IMR-90 (cell line): ENCODE measurements at places on chromosomes 11 and 22. TPM values are rescaled to one million over a fixed set of nuclear protein-coding genes. Genes with fewer than 3 reads are reported as not detected.
A peak's percentile ranks its signal among the peaks of the same experiment; 100 is the strongest.

MS4A6A gene
- not detected in 2 replicates for total RNA-seq

DNA sequence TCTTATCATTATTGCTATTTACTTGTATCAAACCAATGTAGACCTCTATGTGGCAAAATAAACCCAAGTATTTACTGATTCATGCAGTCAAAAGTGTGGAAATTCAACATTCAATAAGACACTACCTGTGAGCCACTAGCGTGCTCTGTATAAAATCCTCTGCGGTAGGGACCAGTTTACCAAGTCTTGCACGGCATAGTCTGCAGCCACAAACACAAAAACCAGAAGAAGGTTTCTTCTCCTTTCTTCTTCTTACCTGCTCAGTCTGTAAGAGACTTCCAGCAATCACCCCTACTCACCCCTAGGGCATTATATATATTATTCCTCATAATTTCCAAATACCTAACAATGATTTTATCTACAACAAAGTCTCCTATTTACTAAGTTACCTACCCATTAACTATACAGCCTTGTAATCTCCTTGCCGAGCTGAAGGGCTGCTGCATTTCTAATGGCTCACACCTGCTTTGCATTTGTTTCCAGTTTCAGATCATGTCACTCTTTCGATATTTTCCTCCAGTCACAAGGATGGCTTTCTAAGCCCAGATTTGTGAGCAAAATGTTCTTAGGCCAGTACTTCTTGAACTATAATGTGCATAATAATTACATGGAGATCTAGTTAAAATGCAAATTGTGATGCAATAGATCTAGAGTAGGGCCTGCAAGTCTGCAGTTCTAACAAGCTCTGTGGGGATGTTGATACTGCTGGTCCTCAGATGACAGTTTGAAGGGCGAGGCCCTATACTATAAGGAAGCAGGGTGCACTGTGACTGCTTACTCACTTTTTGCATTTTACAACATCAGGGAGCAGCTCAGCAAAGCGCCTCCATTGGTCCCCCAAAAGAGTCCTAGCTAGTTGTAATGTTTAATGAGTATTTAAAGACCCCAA lies 191.9 kb upstream of the DDI1 start:
- DNase-seq, result no peak

DNA sequence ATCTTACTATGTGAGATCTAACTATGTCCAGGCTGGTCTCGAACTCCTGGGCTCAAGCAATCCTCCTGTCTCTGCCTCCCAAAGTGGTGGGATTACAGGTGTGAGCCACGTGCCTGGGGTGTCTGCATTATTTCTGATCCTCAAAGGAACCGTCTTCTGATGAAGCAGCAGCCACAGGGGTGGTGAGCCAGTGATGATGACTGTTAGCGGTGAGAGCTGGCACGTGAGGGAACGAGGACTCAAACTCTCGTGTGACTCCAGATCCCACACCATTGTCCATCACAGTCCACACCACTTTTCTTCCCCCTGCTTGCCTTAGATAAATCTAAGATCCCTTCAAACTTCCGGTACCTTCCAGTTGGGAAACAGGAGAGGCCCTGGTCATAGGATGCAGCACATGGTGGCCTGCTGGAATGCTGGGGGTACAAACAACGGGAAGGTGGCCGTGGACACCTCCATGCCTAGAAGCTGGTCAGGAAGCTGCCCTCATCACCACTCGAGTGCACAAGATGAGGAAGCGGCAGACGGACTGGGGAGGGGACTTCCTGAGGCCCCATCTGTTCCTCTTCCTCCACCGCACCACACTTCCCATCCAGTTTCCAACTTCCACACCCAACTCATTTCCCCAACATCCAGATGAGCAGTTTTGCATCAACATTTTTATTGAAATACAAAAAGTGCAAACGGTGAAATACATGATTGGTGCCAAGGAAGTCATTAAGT lies 23.8 kb downstream of the ARHGAP1 start:
- no peak for DNase-seq

OR8G1 gene
- not detected in 2 replicates for total RNA-seq

GRCh38 chr22:44542561-44543222 lies 44.7 kb upstream of the RTL6 start:
- no peak for DNase-seq

DNA sequence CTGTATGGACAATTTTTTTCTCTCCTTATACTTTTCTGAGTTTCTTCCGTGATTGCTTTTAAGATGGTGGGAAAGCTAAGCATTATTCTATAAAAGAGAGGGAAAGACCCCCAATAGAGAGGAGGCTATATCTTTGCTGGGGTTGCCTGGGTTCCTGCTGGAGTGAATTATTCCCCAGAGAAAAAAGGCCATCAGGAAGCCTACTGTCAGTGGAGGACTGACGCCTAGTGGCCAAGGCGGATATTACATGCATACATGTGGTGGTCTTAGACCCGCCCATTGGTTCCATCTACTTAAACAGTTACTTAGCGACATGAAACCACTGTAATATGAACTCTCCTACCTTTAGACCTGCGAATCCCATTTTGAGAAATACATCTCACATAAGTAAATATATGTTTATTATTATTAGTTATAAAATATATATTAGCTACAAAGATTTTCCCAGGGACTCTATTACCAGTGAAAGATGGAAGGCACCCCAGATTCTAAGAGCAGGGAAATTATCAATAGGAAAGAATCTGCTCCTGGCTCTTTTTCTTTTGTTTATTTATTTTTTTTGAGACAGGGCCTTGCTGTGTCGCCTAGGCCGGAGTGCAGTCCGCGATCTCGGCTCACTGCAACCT lies 15.7 kb upstream of the PGA3 start:
- peak; percentile 77 for DNase-seq

DNA sequence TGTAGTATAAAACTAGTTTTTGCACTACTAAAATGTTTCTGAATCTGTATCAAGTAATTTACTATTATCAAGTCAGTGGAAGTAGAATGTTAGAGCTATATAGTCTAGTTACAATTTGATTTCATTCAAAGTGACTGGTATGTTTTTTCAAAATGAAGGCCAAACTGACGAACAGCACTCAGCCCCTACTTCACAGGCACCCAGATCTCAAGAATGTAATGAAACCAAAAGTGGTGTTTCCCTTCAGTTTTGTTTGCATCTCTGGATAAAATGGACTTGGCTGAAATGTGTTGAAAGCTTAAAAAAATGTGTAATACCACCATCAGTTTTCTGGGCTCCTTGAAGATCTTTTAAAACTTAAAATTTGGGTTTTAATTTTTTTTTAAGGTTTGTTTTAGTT lies 46.4 kb downstream of the QSER1 start:
- DNase-seq, result no peak

DNA sequence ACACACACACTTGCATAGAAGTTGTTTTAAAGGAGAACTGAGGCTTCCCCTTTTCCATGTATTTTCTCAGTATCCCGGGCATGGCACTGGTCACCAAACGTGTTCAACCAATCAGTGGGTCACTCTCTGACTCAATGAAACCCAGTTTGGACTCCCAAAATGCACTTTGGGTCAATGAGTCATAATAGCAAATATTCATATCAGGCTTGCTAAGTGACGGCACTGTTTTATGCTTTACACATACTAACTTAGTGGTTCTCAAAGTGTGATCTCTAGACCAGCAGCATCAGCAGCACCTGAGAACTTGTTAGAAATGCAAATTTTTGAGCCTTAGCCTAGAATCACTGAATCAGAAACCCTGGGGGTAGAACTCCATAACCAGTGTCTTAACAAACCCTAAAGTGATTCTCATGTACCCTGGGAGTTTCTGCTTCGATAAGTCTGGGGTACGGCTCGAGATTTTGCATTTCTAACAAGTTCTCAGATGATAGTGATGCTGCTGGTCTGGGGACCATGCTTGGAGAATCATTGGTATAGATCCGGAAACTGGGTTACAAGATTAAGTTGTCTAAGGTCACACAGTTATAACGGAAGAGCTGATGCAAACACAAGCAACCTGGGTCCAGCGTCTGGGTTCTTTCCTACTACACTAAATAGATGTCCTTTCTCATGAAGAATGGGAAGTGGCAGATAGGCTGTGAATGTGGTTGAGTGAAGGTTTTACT lies 35.6 kb downstream of the ETS1 start:
- no peak for DNase-seq

SYT12 gene
- 0.54 and 0.56 TPM in 2 replicates for total RNA-seq

DNA sequence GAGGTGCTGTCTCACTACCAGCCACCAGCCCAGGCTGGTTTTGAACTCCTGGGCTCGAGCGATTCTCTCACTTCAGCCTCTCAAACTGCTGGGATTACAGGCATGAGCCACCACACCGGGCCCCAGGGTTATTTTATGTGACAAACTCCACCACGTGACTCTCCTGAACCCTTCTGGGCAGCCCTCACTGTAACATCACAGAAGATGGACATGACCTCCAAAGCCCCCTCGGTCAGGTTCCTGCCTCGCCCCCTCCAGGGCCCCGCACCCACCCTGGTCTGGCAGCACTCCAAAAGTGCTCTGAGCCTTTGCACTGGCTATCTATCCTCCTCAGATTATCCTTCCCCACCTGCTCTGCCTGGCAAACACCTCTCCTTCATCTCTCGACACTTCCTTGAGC lies 43.3 kb downstream of the RIBC2 start:
- no peak for DNase-seq
